ENCODE measurements at places on chromosomes 5 and 9. TPM values are rescaled to one million over a fixed set of nuclear protein-coding genes. Genes with fewer than 3 reads are reported as not detected.

Gene HNRNPA0
- polyA plus RNA-seq: 32.6 TPM

Gene BASP1
- polyA plus RNA-seq: 19.4 TPM

Gene CYLC2
- polyA plus RNA-seq: not detected

Gene HRH2
- polyA plus RNA-seq: 0.94 TPM

Gene POU5F2
- polyA plus RNA-seq: 0.08 TPM

Gene IL5
- polyA plus RNA-seq: not detected

Gene ARID3C
- polyA plus RNA-seq: 0.18 TPM

Gene ANKRD18A
- polyA plus RNA-seq: not detected

Gene RIMOC1
- 14.2 TPM for polyA plus RNA-seq

Gene HAND1
- polyA plus RNA-seq: not detected

Gene BTNL9
- polyA plus RNA-seq: 29.1 TPM

Gene IFNA2
- not detected for polyA plus RNA-seq

Gene FRMD3
- polyA plus RNA-seq: 15.4 TPM

Gene KIF24
- polyA plus RNA-seq: 17.2 TPM

Gene IGFBPL1
- 0.72 TPM for polyA plus RNA-seq

Gene PCDHB10
- polyA plus RNA-seq: 5.3 TPM

Gene GLDC
- 1.3 TPM for polyA plus RNA-seq

Gene CDKN2B
- polyA plus RNA-seq: 0.61 TPM

Gene ZNF367
- 6.5 TPM for polyA plus RNA-seq

- DNase-seq: no peak
These were observed 9.0 kb downstream of the CKMT2 start for GRCh38 chr5:81241961-81242648.

DNA sequence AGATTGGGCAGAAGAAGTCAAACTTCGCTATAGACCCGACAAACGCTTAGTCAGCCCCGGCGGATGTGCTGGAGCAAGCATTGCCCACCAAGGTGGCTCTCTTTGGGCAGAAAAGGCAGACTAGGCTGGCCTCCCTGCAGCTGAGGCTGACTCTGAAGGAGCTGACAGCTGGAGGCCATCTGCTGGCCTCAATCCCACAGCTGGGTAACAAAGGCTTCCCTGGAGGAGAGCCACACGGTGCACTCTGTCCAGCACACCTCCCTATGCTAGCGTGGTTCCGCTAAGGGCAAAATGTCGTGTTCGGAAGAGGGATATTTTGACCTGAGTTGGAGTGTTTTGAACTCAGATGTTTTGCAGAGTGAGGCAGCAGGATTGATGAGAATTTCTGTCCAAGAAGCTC, 103.5 kb upstream of the PTCH1 start:
- DNase-seq: no peak

DNA sequence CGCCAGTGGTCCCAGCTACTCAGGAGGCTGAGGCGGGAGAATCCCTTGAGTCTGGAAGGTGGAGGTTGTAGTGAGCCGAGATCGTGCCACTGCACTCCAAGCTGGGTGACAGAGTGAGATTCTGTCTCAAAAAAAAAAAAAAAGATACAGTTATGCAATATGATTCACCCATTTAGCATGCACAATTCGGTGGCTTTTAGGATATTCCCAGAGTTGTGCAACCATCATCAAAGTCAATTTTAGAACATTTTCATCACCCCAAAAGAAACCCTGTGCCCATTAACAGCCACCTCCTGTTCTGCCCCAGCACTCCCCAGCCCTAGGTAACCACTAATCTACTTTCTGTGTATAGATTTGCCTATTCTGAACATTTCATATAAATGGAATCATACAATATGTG, 4.3 kb upstream of the DHFR start:
- no peak for DNase-seq

DNA sequence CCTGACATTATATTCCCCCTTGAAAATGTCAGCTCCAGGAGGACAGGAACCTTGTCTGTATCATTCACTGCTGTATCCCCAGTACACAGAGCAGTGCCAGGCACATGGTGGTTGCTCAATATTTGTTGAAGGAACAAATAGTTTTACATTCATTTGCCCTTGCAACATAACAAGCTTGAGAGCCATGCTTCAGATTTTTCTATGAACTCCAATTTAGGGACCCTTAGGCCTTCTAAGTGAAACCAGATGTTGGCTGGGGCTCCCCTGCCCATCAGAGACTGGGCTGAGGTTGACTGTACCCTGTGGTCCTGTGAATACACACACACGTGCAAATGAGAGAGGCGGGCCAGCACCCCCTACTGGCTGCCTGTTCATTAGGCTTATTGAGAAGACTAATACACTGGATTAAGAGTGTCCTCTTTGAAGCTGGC, 214.9 kb upstream of the WWC1 start:
- DNase-seq: no peak

DNA sequence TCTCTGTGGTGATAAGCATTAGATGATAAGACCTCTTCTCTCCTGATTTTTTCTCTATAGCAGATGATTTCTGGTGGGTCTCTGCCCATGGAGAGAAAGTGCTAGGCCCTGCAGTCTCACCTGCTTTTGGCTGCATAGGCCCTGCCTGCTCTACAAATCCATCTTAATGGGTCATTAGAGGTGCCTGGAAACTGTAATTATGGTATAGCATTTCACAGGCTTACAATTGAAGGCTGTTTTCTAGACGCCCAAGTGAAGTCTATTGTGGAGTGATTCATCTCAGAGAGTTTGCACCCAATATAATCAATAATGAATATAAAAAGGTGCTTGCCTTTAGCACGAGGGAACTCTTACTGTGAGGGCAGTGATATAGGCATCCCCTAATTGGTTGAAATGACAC, 33.8 kb downstream of the NEUROG1 start:
- DNase-seq: no peak

- DNase-seq: no peak
These were observed 222.1 kb downstream of the GAPVD1 start for GRCh38 chr9:125483697-125484096.

- no peak for DNase-seq
These were observed 55.4 kb downstream of the ADGRV1 start for GRCh38 chr5:90613918-90614504.

DNA sequence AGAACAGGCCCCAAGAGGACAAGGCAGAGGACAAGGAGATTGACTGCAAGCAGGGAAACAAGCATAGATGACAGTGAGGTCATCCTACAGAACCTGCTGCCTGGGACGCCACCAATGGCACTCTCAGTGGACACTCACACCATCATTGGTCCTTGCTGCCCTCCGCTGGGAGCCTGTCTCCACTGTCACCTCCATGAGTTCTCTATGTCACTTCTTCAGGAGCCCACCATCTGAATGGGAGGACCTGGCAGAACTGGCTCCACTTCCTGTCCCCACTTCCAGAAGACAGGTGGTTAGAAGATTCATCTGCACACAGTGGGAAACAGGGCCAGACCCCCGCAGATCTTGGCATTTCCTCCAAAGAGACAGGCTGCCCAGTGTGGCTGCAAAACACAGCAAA, 188.9 kb downstream of the HSD17B3 start:
- DNase-seq: no peak

DNA sequence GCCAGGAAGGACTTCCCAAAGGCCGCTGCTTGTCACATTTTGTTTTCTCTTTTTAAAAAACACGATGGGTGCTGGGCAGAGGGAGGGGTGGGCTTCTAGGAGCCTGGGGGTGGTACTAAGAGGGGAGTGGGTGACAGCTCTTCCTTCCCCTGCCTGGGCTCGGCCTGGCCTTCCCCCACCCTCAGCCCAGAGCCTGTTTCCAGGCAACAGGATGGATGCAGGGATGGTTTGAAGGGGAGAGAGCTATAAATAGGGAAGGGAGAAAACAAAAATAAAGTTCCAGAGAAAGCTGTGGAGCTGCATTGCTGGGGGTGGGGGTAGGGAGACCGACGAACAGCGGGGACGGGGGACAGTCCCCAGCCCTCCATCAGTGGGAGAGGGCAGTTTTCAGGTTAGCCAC, 6.6 kb upstream of the GPRIN1 start:
- no peak for DNase-seq

DNA sequence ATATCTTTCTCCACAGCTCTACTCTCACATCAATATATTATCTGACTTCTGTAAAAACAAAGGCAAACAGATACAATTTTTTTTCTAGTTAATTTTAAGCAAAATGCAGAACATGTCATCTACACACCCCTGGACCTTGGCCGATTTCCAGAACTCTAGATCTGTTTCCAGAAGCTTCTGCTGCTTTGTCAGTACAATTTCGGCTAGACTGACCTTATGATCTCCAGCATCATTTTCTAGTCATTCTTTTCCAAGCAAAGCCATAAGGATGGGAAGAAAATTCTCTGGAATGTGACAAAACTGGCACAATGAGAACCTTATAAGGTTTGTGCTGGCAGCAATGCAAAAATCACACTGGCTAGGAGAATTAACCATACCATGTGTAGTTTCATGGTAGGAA, 132.8 kb upstream of the MPDZ start:
- peak; percentile 45 for DNase-seq

GRCh38 chr5:97142521-97143254, at the start of gene LIX1:
Gene LIX1 (minus strand): TSS chr5:97142611. CDS start chr5:97142576, 35 bp downstream.
- no peak for DNase-seq

GRCh38 chr9:4986783-4987182, 1.7 kb downstream of the JAK2 start:
- DNase-seq: no peak

GRCh38 chr9:77585335-77585786, 62.8 kb downstream of the GNA14 start:
- no peak for DNase-seq

- DNase-seq: no peak
These were observed 157.6 kb upstream of the TUT7 start for GRCh38 chr9:86511614-86512360.

DNA sequence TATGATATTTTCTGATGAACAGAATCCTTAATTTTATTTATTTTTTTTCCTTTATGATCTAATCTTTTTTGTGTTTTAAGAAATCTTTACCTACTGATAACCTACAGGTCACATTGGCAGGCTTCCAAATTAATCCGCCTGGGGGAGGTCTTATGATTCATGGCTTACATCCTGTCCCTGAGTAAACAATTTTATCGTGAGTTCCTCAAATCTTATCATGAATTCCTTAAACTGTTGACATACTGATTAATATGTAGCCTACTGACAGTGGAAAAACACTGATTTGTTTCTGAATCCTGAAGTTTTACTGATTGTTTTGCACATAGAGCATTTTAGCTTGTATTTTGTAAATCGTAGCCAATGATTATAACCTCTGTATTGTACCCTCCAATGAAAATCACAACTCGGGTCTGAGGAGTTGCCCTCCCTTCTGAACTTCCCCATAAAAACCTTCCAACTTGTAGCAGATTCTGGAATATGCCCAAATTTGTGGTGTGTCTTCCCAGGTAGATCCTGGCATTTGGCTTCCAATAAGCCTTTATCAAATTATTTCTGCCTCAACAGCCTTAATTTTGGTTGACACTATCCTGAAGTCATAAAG, 105.6 kb downstream of the VCAN start:
- DNase-seq: no peak

GRCh38 chr5:97627272-97627671, 444.2 kb upstream of the RIOK2 start:
- no peak for DNase-seq

GRCh38 chr5:149423794-149424268, 44.7 kb upstream of the IL17B start:
- DNase-seq: no peak

DNA sequence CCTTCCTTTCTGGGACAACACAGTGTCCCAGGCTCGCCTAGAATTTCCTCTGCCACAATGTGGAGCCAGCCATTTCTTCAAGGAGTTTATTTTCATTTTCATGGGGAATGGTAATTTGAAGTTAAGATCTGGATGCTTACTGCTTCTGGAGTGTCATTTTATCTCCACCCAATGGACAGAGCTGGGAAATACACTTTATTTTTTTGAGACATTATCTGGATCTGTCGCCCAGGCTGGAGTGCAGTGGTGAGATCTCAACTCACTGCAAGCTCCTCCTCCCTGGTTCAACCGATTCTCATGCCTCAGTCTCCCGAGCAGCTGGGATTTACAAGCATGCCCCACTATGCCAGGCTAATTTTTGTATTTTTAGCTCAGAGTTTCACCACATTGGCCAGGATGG, 12.7 kb upstream of the THG1L start:
- peak; percentile 57 for DNase-seq

DNA sequence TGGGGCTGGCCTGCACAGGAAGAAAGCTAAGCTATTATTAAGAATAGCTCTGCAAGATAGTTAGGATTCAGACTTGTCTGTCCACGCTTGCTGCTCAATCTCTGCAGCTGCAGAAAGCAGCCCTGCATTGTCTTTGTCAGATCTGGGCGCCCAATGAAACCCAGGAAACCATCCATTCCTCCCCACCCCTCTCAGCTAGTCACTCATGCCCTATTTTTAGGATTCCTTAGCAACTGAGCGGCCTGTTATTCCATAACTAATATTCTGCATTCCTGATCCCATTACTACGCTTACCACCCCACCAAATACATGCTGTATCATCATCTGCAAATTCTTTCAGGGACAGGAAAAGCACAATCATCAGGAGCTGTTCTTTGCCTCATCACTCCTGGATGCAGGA, 52.9 kb upstream of the APC start:
- no peak for DNase-seq

- DNase-seq: peak; percentile 38
These were observed 66.0 kb upstream of the KLF9 start for GRCh38 chr9:70480405-70480980.

DNA sequence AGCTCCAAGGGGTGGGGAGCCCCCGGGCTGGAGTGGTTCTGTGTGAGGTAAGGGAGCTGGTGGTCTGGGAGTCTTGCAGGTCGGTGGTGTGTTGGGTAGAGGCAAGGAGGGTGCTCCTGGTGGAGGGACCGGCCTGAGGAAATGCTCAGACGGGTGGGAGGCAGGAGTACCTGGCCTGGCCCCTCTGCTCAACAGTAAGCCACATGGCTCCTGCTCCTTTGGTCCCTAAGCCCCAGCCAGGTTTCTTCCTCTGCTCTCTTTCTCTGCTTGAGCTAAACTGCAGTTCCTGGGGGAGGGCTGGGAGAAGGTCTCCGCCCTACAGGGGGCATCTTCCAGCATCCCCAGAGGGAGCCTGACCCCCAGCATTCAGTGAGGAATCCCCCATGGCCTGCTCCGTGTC, 17.2 kb downstream of the TSPAN17 start:
- DNase-seq: no peak

- DNase-seq: no peak
These were observed 184.2 kb downstream of the FSTL4 start for GRCh38 chr5:133428072-133428660.

DNA sequence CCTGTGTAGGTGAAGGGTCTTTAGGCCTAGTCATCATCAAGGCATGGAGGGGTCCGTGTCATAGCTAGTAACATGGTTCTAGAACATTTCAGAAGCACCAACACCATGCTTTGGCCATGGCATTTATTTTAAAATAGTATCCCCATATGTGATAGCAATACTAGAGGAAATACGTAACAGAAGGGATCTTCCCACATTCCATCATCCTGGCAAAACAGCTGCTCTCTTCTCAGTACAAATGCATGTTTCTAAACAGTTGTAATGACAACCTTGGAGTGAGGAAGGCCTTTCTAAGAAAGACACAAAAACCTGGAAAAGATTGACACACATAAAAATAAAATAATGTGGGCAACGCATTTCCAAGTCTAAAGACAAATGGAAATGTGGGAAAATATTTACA, 97.6 kb downstream of the GADD45G start:
- no peak for DNase-seq

- DNase-seq: peak; percentile 87
These were observed at the start of gene MELK for GRCh38 chr9:36572515-36573418. Gene MELK (plus strand): TSS chr9:36572895. CDS start chr9:36581682, 8,787 bp downstream.

GRCh38 chr5:100905259-100905914, 2.3 kb upstream of the ST8SIA4 start:
- DNase-seq: no peak

GRCh38 chr5:116577064-116577788, 2.6 kb upstream of the SEMA6A start:
- DNase-seq: no peak

Data from hindlimb muscle (tissue), 1 donor.